ENCODE measurements at places on chromosomes 2 and 18.
A peak's percentile ranks its signal among the peaks of the same experiment; 100 is the strongest.

DNA sequence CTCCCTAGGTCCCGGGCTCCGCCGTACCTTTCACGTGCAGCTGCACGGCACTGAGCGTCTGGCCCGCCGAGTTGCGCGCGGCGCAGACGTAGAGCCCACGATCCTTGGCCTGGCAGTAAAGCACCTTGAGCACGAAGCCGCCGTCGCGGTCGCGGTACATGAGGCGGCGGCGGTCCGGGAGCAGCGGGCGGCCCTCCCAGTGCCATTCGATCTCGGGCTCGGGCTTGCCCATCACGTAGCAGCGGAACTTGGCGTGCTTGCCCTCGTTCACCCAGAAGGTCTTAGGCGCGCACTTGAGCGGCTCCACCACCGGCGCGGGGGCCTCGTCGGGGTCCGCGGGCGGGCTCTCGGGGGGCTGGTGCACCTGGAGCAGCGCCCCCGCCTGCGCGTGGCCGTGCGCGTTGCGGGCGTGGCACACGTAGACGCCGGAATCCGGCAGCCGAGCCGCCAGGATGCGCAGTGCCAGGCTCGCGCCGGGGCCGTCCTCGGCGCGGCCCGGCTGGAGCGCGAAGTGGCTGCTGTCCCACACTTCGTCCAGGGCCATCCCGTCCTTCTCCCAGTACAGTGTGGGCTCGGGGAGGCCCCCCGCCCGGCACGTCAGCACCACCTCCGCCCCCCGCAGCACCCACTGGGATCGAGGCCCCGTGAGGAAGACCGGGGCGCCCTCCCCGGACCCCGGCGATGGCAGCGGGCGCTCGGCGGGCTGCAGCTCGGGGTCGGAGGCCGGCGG, 980 bp downstream of the OBSL1 start:
- no peak overlapping the region for H3K4me3 ChIP-seq
- peaks cover 82% of the 10 kb centered on the region for H3K27me3 ChIP-seq
- H3K36me3 ChIP-seq: no peaks in the 10 kb centered on the region
- H3K27ac ChIP-seq: no peak overlapping the region

GRCh38 chr2:203973000-203973399, 36.4 kb downstream of the ICOS start:
- no peak for DNase-seq
- no peaks in the 10 kb centered on the region for H3K4me1 ChIP-seq
- no peak overlapping the region for H3K27ac ChIP-seq
- H3K27me3 ChIP-seq: no peaks in the 10 kb centered on the region
- no peaks in the 10 kb centered on the region for H3K36me3 ChIP-seq
- no peak overlapping the region for H3K4me3 ChIP-seq

DNA sequence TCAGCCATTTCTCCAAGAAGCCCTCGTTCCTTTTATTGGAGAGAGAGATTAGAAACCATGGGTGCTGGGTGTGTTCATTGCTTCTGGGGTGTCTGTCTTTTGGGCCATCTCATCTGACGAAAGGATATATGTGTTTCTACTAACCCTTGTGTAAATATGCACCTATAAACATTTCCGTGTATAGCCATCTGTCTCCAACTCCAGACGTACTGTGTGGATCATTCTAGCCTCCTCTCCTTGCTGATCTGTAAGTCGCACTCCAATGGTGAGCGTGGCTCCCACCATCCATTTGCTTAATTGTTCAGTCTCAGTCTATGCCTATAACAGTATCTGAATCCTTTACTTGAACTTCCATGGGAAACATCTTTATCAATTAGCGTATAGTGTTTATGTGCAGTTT, 1.8 kb downstream of the RBFA start:
- no peak overlapping the region for H3K27ac ChIP-seq
- H3K4me1 ChIP-seq: 0 out of 2 replicates have a peak, but pooled peaks cover 4% of the 10 kb centered on the region
- no peak overlapping the region for H3K4me3 ChIP-seq
- no peak for DNase-seq
- no peaks in the 10 kb centered on the region for H3K27me3 ChIP-seq
- H3K36me3 ChIP-seq: peaks cover 5% of the 10 kb centered on the region

GRCh38 chr2:191629001-191629453, 48.9 kb upstream of the NABP1 start:
- no peaks in the 10 kb centered on the region for H3K36me3 ChIP-seq
- peaks cover 47% of the 10 kb centered on the region for H3K4me1 ChIP-seq
- peak overlapping the region; percentile 34 for H3K27ac ChIP-seq
- peak; percentile 49 for DNase-seq
- peak overlapping the region; percentile 37 for H3K4me3 ChIP-seq
- no peaks in the 10 kb centered on the region for H3K27me3 ChIP-seq

- no peaks in the 10 kb centered on the region for H3K36me3 ChIP-seq
- H3K27ac ChIP-seq: no peak overlapping the region
- H3K4me1 ChIP-seq: no peaks in the 10 kb centered on the region
- DNase-seq: no peak
- no peak overlapping the region for H3K4me3 ChIP-seq
- peaks cover 28% of the 10 kb centered on the region for H3K27me3 ChIP-seq
Measured at GRCh38 chr2:85133751-85134254, 611 bp downstream of the TCF7L1 start.

GRCh38 chr2:100944617-100945432, 57.3 kb upstream of the RPL31 start:
- no peaks in the 10 kb centered on the region for H3K36me3 ChIP-seq
- no peak for DNase-seq
- H3K4me1 ChIP-seq: no peaks in the 10 kb centered on the region
- H3K27me3 ChIP-seq: no peaks in the 10 kb centered on the region

DNA sequence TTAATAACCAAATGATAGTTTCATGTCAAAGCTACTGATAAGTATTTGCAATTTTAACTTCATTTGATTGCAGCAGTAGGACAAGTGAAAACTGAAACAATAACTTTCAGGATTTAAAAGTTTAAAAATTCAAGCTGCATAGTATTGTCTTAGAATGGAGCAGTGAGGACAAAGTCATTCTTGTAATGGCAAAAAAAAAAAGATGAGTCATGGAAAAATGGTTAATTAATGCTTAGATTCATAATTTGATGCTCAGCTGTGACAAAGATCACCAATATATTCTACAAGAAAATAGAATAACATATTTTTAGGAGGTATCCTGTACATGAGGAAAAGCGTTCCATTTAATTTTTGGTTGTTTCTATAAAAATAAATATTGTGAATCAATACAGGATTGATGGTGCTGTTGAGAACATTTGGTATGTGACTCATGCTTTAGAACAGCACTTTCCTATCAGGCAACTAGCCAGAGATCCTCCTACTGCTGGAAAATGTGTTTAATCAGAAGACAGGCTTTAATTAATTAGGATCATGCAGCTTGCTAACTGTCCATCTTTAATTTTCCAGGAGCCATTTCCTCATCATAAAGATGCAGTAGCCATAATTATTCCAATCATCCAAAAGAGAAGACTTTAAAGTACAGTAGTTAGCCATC, 239.0 kb upstream of the MMADHC start:
- peaks cover 11% of the 10 kb centered on the region for H3K4me1 ChIP-seq
- H3K27me3 ChIP-seq: no peaks in the 10 kb centered on the region
- no peak overlapping the region for H3K27ac ChIP-seq
- no peaks in the 10 kb centered on the region for H3K36me3 ChIP-seq

GRCh38 chr2:109053716-109054115, 64.7 kb upstream of the EDAR start:
- H3K4me1 ChIP-seq: no peaks in the 10 kb centered on the region
- no peaks in the 10 kb centered on the region for H3K36me3 ChIP-seq
- no peak for DNase-seq
- H3K27ac ChIP-seq: no peak overlapping the region
- H3K27me3 ChIP-seq: no peaks in the 10 kb centered on the region
- no peak overlapping the region for H3K4me3 ChIP-seq

DNA sequence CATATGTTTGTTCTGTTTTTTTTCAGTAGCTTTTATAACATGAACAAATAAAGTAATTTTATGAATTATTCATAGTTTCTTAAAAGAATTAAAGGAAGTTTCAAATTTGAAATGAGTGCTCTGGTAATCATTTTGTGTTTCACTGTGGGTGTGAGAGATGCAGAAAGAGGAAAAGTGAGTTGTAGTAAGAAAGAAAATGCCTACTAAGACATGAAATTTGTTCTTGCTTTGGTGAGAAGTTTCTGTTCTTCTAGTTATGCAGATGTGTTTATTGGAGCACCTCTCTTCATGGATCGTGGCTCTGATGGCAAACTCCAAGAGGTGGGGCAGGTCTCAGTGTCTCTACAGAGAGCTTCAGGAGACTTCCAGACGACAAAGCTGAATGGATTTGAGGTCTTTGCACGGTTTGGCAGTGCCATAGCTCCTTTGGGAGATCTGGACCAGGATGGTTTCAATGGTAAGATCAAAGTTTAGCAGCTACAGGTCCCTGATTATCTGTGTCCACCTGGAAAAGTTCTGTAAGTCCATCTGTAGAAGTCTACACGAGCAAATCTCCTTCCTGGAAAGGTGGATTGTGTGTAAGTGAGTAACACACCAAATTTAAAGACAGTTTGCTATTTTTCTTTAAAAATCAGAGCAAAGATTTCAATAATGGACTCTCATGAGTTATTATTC, 51.4 kb downstream of the ITGAV start:
- no peak overlapping the region for H3K27ac ChIP-seq
- no peak overlapping the region for H3K4me3 ChIP-seq
- H3K36me3 ChIP-seq: no peaks in the 10 kb centered on the region
- no peaks in the 10 kb centered on the region for H3K27me3 ChIP-seq

DNA sequence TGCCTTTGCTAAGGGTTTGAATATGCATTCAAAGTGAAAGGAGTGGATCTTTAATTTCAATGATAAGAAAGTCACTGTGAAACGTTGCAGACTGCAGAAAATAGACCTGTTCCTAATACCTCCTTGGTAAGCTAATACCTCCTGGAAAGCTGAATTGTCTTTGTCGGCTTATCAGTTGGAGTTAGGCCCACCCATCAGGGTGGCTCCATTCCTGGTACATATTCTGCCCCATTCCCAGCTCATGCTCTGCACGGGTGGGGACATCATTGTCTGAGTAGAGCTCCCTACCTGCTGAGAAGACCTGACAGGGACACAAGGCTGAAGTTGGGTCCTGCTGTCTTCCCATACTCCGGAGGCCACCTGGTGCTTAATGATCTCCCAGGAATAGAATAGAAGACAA, 203.3 kb downstream of the EN1 start:
- no peaks in the 10 kb centered on the region for H3K4me1 ChIP-seq
- no peaks in the 10 kb centered on the region for H3K27me3 ChIP-seq
- H3K36me3 ChIP-seq: no peaks in the 10 kb centered on the region
- H3K4me3 ChIP-seq: no peak overlapping the region
- no peak overlapping the region for H3K27ac ChIP-seq

GRCh38 chr18:62152844-62153243, 34.0 kb downstream of the PIGN start:
- H3K27ac ChIP-seq: no peak overlapping the region
- no peak overlapping the region for H3K4me3 ChIP-seq
- no peaks in the 10 kb centered on the region for H3K36me3 ChIP-seq
- no peaks in the 10 kb centered on the region for H3K27me3 ChIP-seq
- H3K4me1 ChIP-seq: no peaks in the 10 kb centered on the region

- no peaks in the 10 kb centered on the region for H3K27me3 ChIP-seq
- no peaks in the 10 kb centered on the region for H3K36me3 ChIP-seq
- no peak overlapping the region for H3K27ac ChIP-seq
- peaks cover 9% of the 10 kb centered on the region for H3K4me1 ChIP-seq
Measured at GRCh38 chr2:58515827-58516573, 274.9 kb upstream of the FANCL start.

DNA sequence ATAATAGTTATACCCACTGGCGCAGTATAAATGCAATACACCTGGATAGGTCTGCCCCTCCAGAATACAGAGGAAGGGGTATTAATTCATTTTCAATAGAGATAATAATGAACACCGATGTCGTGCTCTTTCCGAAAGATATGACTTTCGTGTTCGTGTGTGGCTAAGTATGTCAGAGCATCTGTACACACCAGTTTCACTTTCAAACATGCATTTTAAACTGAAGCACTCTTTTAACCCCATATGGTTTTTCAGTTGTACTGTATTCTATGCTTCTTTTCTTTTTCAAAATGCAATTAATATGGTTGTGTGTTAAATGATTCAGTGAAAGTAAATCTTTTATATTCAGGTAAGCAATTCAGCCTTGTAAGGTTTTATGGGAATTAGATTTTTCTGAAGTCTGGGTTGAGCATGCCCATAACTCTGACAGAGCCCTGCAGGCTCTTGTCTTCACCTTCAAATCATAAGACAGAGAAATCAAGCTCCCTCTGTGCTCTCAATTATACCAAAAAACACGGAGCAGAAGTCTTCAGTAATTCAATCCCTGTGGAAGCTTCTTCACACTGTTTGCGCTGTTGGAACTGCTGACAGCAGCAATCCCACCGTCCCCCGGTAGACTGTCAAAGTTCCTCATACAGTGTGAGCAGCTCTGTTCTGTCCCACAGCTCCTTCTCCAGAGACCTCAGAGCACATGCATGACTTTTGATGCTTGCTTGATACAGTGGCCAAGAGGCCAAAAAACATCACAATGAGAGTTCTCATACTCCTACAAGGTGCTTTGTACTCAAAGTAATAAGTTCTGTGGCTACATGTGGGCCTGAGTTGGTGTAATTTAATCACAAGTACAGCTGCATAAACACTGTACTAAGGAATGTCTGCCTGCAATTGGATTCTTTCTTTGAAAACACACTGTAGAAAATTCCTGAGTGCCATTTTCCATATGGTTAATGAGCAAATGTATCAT, 186.8 kb downstream of the ZNF521 start:
- DNase-seq: peak; percentile 75
- H3K27ac ChIP-seq: peak overlapping the region; percentile 81
- H3K4me1 ChIP-seq: peaks cover 22% of the 10 kb centered on the region

DNA sequence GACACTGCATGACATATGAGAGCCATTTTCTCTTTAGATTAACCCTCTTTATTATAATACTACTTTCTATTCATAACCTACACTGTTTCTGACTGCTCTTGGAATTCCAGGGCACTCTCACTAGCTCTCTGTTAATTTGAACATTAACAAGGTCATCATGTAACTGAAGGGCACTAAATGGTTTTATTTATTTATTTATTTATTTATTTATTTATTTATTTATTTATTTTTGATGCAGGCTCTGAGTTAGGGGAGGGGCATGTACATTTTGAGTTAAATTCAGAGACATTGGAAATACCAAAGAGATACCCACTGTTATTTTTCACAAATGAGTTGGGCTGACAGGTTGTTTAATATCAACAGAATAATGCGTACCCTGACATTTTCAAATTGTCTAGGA, 1038.7 kb upstream of the NRXN1 start:
- H3K36me3 ChIP-seq: no peaks in the 10 kb centered on the region
- DNase-seq: no peak
- no peak overlapping the region for H3K4me3 ChIP-seq
- no peaks in the 10 kb centered on the region for H3K4me1 ChIP-seq

Measured in MM.1S (cell line).